ENCODE measurements at places on chromosomes 11 and 22.

DNA sequence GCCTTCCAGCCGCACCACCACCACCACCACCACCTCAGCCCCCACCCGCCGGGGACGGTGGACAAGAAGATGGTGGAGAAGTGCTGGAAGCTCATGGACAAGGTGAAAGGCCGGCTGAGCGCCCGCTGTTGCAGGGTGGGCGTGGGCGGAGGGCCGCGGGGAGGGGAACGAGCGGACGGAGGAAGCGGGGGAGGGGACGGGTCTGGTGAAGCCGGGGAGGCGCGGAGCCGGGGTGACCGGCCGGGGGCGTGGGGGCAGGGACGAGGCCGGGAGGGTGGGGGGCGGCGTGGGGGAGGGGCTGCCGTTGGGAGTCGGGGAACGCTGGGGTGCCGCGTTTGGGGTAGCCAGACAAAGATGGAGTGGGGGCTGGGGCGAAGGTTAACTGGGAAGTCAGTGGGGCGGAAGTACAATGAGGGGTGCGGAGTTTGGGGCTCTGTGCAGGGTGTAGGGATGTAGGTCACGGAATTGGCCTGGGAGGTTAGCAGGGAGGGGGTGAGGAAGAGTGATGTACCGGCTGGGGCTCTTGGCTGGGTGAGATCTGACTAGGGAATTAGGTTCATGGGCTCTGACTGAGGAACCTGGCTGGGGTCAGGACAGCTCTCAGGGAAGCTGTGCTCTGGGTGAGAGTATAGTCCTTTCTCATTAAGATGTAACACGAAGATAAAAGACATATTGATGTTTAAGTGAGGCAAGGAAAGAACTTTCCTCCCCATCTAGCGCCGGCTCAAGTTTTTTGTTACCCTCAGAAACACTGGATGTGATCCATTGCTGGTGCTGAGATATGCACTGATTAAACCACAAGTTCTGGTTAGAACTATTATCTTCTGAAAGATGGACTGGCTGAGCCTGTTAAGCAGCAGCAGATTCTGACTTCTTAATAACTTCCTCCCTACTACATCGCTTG lies 624 bp downstream of the CBL start:
- peak; percentile 21 for ATAC-seq

GRCh38 chr11:910044-910588 lies 494 bp downstream of the CHID1 start:
- ATAC-seq = peak; percentile 60

DNA sequence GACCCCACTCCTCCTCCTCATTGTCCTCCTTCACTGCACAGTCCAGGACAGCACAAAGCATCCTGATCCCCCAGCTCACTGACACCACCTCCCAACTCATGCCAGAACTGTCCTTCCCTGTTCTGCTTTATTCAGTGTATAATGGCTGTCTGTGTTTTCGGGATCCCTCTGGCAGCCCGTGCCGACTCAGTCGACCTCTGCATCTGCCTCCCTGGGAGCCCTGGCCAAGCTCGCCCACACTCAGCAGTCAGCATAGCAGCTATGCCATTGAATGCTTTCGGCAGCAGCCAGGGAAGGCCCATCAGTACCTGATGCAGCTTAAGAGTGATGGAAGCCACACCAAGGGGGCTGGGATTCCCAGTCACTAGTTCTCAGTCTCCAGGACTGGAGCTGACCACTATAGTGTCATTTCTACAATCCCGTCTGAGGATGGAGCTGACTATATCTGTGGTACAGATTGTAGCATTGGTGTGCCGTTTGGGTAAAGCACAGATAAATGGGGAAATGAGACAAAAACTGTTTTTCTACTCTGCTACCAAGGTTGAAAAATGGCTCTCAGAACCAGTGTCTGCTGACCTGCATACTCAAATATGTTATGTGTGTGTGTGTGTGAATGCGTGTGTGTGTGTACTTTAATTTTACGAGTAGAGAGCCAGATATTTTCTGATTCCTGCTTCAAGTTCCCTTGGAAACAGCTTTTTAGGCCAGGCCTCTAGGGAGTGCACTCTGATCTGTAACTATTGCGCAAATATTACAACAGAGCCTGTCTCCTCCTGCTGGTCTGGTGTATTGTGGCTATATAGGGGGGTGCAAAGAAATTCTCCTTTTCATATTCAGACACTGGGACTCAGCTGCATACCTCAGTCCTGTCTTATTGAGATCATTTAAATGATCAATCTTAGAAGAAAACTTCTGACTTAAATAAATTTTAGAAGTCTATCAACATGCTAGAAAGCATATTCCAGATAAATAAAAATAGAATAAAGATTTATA lies 78.8 kb upstream of the TOP3B start:
- peak; percentile 87 for ATAC-seq

DNA sequence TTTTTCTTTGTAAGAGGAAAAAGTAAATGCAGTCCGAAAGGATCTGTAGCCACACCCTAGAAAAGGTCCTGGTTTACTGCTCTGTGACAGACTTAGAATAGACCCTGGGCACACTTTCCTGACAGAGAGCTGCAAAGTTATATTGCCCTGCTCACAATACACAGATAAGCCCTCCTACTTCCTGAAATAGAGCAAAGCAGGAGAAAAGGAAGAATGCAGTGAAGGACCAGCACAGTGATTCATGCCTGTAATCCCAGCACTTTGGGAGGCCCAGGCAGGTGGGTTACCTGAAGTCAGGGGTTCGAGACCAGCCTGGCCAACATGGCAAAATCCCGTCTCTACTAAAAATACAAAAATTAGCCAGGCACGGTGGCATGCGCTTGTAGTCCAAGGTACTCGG lies 2.2 kb downstream of the CYB561A3 start:
- no peak for ATAC-seq

DNA sequence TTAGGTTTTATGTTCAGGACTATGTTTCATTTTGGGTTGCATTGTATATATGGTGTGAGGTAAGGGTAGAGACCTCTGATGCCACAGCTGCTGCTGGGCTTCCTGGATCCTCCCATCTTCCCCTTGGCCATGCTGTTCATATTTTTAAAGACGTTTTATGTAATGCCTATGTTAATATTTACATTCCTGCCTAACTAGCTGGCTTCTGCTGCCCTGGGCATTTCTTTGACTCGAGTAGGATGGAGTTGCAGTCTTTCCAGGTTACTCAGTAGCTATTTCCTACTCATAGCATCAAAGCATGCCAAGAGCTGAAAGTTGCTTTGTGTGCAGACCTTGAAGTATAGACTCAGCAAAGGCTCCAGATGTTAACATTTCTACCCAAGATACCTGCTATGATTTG lies 220.5 kb upstream of the CADM1 start:
- no peak for ATAC-seq

GRCh38 chr22:36237462-36238372 lies 1.6 kb downstream of the APOL2 start:
- no peak for ATAC-seq

DNA sequence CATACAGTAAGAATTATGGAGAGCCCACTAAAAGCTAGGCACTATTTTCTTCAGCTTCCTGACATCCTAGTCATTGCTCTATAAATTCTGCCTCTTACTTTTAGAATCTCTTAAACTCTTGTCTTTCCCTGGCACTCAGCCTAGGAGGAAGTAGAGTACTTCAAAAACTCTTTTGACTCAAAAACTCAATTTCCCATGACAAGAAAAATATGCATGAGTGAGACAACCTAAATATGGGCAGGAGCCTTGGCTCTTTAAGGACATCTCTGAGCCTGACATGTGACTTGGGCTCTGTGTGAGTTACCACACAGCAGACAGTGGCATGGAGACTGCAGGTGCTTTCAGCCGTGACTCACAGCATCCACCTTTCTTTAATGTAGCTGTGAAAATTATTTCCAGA lies 97.5 kb upstream of the CCDC179 start:
- no peak for ATAC-seq

GRCh38 chr11:95495706-95496105 lies 264.7 kb upstream of the SESN3 start:
- ATAC-seq = no peak

GRCh38 chr22:21003782-21004181 lies 1.9 kb upstream of the THAP7 start:
- no peak for ATAC-seq

DNA sequence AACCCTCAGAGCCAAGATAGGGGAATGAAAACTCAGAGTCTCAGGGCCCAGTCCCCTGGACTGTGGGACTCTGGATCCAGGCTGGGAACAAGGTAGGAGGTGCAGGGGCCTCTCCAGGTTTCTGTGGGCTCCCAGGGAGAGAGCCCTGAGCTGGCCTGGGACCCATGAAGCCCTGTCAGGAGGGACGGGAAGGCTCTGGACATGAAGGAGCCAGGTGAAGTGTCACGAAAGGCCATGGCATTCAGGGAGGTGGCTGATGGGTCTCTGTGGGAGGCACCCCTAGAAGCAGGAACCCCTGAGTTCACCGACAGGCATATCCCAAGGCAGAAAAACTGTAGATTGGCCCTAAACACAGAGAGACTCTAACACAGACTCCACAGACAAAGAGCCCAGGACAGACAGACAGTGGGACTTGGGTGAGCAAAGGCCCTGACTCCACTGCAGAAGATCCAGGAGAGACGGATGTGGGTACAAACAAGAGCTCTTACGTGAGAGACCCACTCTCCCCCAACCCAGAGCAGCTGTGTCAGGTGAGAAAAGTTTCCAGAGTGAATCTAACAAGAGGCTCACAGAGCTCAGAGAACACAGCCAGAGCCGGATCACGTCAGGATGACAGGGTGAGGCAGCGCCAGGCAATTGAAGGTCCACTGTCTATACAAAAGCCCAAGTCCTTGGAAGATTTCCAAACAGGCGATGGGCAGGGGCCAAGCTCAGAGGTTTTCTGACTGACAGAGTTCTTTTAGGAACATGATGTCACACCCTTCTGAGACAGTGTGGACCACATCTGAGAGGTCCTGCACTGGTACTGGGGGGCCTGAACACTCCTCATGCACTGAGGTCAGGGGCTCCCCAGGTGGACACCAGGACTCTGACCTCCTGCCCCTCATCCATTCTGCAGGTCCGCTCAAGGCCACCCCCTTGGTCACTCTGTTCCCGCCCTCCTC lies 27.4 kb downstream of the IGLL5 start:
- no peak for ATAC-seq

DNA sequence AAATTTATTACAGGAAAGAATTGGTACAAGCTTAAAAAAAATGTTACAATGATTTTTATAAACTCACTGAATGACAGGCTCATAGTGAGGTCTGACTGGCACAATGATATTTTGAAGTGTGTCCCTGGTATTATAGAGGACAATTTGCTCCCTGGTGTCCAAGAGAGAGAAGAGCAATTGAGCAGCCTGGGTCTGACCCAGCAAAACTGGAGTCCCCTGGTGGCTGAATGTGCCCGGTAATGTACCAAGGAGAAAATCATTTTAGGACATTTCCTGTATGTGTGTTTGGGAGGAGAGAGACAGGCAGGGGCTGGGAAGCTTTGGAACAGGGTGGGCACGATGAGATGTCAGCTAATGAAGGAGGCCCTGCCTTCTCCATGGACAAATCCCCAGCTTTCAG lies 125.3 kb downstream of the APOL5 start:
- ATAC-seq = no peak

DNA sequence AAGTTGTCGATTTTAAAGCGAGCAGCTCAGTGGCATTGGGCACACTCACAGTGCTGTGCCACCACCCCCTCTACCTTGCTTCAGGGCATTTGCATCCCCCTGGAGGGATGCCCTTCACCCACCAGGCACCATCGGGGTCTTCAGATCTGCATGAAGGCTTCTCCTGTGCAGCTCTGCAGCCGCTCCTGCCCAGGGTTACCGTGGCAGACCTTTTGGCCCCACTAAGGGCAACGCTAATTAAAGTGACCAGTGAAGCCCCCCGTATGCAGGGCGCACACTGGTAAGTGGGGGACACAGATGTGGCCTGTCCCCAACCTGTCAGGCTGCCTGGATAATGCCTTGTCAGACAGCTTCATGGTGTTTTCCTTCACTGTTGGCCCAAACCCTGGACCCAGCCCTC lies 1117.7 kb downstream of the BRD1 start:
- no peak for ATAC-seq
